ENCODE measurements at places on chromosomes 2 and 18.

GRCh38 chr18:40692871-40693270, 1262.2 kb upstream of the PIK3C3 start:
- no peak for DNase-seq

DNA sequence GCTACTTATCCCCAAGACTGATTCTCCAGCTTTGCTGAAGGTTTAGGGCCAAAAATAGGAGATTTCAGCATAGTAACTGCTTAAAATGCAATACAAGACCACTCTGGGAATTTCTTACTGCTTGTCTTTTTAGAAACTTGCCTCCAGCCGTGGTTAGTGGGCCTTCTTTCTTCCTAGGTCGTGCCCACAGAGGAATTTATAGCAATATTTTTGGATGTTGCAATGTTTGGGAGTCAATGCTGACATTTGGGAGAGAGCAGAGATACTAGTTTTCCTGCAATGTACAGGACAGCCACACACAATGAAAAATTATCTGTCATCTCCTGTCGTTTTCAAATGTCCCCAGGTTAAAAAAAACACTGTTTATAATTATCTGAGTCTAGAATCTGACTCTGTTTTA, 25.6 kb upstream of the CERS6 start:
- no peak for DNase-seq

DNA sequence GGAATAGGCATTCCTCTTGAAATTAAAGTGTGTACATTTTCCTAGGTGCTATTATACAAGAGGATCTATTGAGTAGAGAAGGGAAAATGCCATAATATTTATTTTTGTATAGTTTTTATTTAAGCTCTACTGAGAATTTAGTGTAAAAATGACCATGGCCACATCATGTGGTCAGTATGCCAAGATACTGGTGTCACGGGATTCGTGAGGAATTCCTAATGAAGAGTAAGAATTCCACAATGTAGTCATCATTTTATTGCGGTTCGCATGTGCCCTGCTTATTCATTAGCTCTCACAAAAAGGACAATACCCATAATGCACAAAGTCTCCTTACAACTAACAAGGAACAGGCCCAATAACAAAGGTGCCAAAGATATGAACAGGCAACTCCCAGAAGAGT, 39.3 kb upstream of the PARD3B start:
- DNase-seq = no peak

DNA sequence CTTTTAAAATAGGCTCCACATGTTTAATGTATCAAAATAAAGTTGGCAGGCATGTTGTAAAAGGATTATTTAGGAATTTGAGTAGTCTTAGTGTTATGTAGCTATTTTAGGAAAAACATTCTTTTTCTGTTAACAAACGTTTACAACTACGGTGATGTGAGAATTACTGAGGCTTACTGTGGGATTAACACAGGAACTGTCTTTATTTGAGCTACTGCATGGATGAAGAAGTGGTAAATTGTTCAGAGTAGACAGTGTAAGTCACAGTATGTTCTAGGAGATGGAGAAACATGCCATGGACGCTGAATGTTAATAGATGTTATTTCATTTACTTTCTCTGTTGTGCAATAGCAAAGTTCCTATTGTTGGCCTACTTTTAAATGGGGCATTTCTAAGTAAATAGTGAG, 1.6 kb downstream of the PPM1B start:
- no peak for DNase-seq

DNA sequence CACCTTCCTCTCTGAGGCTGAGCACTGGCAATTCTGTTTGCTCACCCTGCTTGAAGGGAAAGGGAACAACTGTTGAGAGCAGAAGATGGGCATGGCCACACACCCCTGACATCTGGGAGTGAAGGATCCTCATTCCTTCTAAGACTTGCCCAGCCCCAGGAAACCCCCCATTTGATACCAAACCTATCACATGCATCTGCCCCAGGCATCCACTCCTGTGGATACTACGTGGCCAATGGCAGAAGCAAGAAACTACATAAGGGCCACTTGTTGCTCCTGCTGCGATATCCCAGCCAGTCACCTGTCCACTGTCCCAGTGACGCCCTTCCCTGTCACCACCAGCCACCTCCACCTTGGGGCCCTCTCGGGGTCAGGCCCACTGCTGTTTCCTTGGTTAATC, 185.2 kb downstream of the SMAD2 start:
- no peak for DNase-seq

DNA sequence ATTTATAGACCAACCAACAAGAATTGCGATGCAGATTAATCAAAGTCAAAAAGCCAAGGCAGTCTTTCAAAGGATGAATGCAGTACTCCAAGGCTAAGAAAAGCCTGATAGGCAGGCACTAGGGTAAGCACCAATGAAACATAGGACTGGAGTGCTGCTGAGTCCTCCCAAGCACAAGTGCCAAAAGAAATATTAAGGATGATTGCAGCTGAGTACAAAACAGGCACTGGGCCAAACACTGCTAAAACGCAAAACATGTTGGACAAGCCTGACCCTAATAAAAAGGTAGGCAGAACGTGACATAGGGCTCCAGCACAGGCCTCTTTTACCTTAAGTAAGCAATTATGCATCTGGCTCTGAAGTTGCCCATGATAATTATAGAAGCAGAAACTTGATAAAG, 160.1 kb upstream of the LRP1B start:
- no peak for DNase-seq

DNA sequence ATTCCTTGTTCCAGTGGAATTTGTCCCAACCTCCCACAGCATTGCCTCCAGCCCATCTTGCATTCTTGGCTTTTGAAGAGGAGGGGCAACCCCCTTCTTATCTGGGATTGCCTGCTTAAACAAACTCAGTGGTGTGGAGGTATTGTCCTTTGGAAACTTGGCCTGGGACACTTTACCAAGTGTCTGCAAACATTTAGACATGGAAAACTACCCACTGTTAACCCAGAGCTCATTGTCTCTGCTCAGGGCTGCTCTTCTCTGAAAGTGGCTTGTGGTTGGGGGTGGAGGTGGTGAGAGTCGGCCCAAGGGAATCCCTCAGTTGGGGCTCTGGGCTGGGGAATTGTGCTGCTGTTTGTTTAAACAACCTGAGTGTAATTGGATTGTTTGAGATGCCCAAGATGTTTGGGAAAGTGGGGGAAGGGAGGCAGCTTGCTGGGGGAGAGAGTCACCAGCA, 178.3 kb upstream of the GATA6 start:
- DNase-seq = no peak

DNA sequence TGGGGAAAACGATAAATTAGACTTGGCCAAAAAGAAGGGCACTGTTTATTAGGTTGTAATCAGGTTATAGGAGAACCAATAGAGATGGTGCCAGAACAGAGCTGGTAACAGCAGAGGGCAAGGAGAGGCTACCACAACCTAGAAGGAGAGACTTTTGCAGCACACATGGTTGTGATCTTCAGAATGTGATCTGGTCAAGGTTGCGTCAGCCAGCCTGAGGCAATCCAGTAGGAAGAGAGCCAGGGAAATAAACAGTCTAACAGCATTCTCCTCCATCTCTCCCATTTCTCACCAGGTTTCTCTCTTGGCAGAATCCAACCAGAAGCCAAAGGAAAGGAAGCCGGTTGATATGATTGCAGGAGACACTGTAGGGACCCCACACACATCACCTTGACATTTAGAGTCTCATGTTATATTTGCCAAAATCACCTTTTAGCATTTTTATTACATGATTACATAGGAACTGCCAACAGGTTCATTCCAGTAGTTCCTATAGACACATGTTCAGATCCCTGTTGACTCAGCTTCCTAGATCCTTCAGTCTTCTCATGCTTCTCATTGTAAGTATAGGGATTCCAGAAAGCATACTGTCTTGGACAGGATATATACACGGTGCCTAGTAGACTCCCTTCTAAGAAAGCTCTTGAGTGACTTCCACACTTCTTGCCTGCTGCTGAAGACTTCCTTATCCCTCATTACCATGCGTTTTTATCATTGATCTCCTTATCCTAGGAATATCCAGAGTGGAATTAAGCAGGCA, 17.6 kb upstream of the SPATS2L start:
- DNase-seq = no peak

DNA sequence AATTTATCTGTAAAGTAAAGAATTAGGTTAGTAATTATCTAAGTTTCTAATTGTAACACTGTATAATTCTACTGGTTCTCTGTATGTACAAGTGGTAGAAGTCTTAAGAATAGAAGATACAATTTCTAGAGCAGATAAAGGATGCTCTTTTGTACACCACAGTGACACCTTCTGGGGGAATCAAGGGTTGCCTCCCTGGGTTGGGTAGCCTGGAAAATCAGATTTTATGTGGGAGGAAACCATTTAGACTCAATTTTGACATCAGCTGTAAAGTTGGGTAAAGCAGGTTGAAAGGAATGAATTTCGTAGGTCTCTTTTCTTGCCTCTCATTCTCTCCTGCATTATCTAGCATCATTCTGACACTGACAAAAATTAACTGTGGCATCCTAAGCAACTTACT, 354.8 kb downstream of the DCC start:
- DNase-seq = peak; percentile 4

- no peak for DNase-seq
Measured at GRCh38 chr2:152428800-152429582, 94.0 kb downstream of the FMNL2 start.

- DNase-seq = no peak
Measured at GRCh38 chr2:29223851-29224692, 108.9 kb downstream of the CLIP4 start.

DNA sequence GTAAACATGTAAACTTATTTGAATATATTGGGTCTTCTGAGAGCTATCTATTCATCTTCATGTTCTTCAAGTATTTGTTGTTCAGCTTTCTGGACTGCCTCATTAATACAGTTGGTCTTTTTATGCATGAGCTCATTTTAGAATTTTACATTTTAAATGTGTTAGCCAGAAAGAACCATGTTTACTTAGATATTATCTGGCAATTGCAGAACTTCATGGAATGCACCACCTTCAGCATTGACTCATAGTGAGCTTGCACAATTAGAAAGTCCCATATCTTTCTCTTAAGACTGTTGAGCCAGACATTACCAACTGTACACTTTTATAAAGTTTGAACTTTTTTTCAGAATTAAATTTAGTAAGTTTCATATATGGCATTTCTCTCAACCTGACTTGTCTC, 536.7 kb downstream of the RIT2 start:
- no peak for DNase-seq

GRCh38 chr2:232523682-232524597, 2.0 kb upstream of the CHRND start:
- peak; percentile 60 for DNase-seq

GRCh38 chr2:79860228-79861058, 347.6 kb downstream of the CTNNA2 start:
- no peak for DNase-seq

- DNase-seq = no peak
Measured at GRCh38 chr2:42045352-42045751, 2.5 kb upstream of the PKDCC start.

DNA sequence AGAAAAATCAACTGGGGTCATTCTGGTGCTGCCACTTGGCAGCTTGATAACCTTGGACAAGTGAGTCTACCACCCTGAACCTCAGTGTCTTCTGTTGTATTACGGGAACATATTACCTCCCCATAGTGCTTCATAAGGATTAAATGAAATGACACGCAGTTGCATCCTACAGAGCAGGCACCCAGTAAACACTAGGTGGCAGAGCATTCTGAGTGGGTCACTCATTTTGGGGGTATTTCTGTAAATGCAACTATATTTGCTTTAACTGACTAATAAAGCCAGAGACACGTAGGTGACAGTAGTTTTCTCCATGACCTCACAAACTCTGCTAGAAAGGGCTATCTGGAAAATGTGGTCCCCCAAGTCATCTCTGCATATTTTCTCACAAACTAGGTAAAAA, 4.7 kb downstream of the CD226 start:
- no peak for DNase-seq

- no peak for DNase-seq
Measured at GRCh38 chr2:55995211-55995610, 71.6 kb upstream of the EFEMP1 start.

DNA sequence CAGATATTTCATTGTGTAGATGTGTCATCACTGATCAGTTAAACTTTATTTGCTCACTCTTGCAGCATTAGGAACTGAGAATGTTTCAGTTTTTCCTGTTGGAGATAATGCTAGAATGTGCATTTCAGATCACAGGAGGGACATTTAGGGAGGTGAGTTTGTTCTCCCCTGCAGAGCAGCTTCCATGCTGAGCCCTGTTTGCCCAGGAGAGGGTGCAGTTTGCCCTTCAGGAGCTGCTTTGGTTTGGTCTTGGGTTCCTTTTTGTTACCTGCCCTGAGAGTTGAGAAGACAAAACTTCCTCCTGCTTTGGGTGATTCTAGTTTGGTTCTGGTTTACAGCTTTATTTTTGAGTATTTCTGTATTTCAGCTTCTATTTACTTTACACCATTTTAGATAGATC, 49.9 kb downstream of the DGKD start:
- peak; percentile 63 for DNase-seq

DNA sequence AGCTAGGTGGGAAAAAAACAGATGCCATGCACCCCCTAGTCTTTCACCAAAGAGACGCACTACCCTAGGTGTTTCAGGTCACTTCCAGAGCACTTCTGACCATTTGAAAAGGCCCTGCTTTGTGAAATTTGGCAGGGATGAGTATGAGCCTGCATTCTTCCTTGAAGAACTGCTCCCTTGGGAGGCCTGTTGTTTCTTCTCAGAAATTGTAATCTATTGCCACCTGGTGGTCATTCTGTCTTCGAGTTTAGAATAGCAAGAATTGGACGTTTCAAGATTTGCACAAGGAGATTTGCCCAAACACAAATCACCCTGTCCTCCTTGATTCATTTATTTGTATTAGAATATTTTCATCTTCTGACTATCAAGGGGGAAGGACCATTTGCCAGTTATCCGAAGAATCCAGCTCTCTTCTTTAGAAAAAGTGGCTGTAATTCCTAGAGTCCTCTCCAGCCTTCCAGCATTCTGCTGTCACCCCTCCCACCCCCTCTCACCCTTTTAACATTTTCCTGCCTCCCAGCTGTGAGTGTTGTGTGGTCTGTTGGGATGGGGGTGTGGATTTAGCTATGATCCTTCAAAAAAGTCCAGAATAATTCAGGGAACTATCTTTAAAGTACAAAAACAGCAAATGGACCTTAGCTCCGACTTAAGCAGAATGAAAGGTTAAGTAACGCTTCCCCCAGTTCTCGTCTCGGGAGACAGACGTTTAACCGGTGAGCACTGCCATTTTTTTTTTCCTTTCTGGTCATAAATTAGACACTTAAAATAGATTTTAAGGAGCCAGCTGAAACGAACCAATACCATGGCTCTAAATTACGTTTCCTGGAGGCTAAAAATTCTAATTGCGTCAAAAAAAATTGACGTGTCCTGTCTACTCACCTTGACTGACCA, 3.7 kb upstream of the GAD1 start:
- DNase-seq = no peak

DNA sequence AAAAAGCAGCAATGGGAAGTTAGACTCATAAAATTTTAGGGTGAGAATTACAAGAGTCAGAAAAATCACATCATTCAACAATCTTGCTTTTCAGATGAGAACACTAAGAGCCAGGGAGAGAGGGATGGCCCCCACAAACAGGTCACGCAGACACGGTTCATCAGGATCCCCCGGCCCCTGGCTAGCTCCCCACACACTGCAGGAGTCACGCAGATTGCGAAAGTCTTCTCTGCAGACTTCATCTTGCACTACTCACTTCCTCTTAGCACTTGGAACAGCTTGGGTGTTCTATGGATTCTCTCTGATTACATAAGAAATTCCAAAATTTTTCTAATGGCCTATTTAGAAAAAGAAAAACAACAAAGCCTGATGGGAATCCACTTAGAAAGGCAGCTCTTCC, 21.6 kb upstream of the SULT1C2 start:
- no peak for DNase-seq

Measured in activated CD4-positive, alpha-beta T cell treated with anti-CD3 and anti-CD28 coated beads, Interleukin-2, amount 50 U/mL, for 48 hours (primary cell).